ENCODE measurements at places on chromosomes 1 and 21.

- DNase-seq, result no peak
These were observed 622.3 kb upstream of the PLXNA2 start for GRCh38 chr1:208866386-208866955.

DNA sequence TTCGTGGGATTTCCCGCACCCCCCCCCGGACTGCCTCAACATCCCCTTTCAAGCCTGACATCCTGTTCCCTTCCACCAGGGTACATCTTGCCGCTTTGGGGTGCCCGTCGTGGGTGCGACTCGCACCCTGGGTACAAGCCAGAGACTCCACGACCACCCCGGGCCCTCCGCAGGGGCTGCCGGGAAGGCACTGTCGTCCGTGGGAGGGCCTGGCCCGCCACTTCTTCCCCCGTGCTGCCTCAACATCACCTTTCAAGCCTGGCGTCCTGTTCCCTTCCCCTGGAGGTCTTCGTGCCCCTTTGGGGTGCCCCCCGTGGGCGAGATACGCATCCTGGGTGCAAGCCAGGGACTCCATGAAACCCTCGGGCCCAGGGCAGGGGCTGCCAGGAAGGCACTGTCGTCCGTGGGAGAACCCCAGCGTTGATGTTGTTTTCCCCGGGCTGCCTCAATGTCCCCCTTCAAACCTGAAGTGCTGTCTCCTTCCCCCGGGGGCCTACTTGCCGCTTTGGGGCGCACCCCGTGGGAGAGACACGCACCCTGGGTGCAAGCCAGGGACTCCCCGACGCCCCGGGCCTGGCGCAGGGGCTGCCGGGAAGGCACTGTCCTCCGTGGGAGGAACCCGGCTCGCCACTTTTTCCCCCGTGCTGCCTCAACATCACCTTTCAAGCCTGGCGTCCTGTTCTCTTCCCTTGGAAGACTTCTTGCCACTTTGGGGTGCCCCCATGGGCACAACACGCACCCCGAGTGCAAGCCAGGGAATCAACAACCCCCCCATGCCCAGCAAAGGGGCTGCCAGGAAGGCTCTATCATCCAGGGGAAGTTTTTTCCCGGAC is 138.6 kb downstream of the LIPI start:
- DNase-seq, result no peak

GRCh38 chr1:232209357-232209756 is 420.6 kb downstream of the SIPA1L2 start:
- DNase-seq, result no peak

DNA sequence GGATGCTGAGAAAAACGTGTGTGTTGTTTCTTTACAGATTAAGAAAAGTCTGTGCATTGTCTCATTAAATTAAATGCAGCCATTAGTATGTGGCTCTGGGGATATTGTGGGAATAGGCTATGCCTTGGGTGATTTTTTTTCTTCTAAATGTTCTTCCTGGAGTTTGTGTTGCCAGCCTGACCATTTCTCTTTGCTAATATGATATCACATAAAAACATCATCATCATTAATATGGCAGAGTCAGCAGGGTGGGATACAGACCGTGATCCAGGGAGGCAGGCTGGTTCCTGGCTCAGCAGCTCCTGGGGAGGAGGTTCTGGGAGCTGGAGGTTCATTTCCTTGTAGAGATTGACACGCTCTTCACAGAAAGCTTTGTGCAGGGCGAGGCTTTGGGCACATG is 60.7 kb upstream of the SELENON start:
- DNase-seq, result no peak

- DNase-seq, result no peak
These were observed 405.1 kb upstream of the ADAMTS5 start for GRCh38 chr21:27371975-27372331.

GRCh38 chr1:215963040-215963439 is 395.9 kb downstream of the KCTD3 start:
- DNase-seq, result no peak

GRCh38 chr1:27634177-27634984 is 604 bp downstream of the FGR start:
- DNase-seq, result no peak

- no peak for DNase-seq
These were observed 25.1 kb downstream of the IGFN1 start for GRCh38 chr1:201215531-201216357.

- DNase-seq, result no peak
These were observed 779 bp downstream of the BEND5 start for GRCh38 chr1:48775831-48776392.

DNA sequence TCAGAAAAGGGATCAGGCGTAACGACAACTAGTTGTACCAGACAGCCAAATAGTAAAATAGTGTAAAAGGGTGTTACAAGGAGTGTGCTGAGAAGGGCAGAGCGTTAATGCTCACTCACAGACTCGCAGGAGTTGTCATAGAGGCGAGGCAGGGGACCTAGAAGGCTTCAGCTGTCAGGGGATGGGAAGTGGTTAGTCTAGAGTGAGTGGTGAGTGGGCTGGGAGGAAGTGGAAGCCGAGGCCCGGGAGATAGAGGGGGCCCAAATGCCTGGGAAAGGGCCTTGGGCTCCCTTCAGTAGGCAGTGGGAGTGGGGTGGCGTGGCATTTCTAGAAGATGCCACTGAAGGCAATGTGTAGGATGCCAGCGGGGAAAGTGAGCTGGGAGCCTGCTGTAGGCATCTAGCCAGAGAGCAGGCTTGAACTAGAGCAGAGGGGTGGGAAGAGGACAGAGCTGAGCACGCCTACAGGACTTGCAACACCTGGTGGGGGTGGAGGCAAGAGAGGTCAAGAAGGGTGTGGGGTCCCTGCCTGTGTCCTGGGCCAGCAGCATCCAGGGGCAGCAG is 10.3 kb downstream of the SLC6A17 start:
- no peak for DNase-seq

DNA sequence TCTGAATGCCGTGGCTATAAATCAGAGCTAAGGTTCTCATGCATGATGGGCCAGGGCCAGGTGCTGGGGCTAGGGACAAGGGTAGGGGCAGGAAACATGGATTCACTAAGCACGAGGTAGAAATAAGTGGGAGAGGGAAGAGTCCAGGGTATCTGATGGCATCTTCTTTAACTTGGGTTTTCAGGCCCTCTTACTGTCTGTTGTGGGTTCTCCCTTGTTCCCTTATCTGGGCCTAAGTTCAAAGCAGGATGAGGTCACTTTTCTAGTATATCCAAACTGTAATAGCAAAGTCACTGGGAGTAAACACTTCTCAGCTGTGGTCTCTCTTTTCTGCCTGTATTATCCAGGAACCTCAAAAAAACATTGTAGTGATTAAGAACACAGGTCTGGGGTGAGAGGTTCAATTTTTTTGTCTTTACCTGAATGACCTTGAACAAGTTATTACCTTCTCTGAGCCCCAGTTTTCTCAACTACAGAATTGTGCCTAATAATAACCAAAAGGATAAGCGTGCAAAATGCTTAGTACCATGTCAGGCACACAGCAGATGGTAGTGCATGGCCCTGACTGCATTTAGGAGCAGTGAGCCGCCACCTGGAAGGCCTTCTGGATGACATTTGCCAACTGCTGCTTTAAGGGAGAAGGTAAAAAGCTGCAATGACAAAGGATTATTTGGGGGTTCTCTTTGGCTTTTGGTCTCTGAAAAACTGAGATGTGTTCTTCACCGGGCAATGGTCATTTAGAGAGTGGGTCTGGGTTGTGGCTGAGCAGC is 53.6 kb upstream of the A3GALT2 start:
- DNase-seq, result no peak

DNA sequence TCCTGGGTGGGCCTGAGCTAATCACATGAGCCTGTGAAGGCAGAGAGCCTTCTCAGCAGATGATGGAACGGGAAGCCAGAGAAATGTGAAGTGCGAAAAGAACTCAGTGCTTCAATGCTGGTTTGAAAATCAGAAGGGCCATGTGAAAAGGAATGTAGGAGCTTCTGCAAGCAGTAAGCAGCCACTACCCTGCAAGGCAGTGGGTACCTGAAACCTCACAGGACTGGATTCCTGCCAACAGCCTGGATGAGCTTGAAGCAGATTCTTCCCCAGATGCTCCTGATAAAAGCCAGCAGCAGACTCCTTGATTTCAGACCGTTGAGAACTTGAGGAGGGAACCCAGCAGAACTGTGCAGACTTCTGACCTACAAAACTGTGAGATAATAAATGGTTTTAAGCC is 158.6 kb downstream of the SYT2 start:
- DNase-seq, result no peak

- DNase-seq, result no peak
These were observed 39.0 kb downstream of the DPT start for GRCh38 chr1:168689726-168690602.

DNA sequence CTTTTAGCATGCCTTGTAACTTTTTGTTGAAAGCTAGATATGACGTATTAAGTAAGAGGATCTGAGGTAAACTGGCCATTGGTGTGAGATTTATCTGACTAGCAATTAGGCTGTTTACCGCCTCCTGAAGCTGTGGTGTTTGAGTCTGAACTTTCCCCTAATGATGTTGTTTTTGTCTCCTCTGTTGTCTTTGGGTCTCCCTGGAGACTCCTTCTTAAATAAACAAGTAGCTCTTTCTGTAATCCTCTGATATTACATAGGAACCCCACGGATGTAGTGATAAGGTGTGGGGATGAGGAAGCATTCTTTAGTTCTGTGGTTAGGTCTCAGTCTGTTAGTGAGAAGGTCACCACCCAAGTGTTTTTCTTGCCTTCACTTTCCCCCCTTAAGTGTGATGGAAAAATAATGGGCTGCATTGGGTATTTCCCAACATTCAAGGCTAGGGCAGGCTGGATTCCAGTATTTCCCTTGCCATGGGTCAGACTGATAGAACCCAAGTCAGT is 33.0 kb downstream of the PRSS38 start:
- no peak for DNase-seq

- no peak for DNase-seq
These were observed 27.8 kb downstream of the OSBPL9 start for GRCh38 chr1:51644533-51645197.

DNA sequence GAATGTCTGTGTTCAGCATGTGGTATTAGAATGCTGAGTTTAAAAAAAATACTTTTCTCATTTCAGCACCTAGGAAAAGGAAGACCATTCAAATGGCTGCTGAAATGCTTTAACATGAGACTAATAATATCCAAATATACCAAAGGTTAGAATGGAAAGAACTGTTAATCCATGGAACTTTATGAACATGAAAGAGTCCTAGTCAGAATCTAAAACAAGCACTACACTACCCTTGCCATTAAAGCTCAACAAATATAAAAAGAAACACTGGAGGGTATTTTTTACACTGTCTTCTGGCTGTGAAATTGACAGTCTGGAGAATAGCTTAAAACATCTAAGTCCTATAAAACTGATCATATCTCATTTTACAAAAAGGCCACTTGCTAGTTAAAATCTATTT is 112.9 kb upstream of the HP1BP3 start:
- no peak for DNase-seq

GRCh38 chr1:224867715-224868114 is 61.8 kb upstream of the DNAH14 start:
- DNase-seq, result no peak

GRCh38 chr21:31299291-31300147 is 44.5 kb downstream of the TIAM1 start:
- DNase-seq, result no peak

DNA sequence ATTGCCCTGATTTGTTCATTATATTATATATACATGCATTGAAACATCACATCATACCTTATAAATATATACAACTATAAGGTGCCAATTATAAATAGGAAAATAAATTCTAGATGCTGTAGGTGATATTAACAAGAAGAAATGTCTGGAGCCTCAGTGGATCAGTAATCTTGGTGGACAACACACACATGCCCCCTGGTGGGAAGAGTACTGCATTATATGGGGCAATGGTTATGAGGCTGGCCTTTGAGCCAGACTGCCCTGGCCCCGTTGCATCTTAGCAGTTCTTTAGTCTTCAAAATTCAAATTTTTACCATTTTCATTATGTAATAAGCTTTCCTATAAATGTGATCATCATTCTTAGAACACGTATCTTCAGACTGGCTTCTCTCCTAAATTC is 335.0 kb upstream of the GREM2 start:
- no peak for DNase-seq

- no peak for DNase-seq
These were observed 27.2 kb upstream of the SHISA4 start for GRCh38 chr1:201861448-201861847.

DNA sequence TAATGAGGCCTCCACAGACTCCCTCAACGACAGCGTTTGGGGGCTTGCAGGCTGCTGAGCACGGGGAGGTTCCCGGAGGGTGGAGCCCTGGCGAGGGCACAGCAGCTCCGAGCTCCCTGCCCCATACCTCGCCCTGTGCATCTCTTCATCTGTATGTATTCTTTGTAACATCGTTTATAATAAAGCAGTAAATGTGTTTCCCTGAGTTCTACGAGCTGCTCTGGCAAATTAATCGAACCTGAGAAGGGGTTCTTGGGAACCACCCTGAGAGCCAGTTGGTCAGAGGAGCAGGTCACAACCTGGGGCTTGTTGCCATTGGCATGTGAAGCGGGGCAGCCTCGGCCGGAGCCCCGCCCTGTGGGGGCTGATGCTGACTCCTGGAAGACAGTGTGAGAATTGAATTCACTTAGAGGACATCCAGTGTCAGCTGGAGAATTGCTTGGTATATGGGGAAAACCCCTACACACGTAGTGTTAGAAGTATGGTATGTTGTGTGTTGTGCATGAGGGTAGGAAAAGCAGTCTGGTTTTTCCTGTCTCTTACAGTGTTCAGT is 11.5 kb downstream of the SLC37A1 start:
- no peak for DNase-seq

DNA sequence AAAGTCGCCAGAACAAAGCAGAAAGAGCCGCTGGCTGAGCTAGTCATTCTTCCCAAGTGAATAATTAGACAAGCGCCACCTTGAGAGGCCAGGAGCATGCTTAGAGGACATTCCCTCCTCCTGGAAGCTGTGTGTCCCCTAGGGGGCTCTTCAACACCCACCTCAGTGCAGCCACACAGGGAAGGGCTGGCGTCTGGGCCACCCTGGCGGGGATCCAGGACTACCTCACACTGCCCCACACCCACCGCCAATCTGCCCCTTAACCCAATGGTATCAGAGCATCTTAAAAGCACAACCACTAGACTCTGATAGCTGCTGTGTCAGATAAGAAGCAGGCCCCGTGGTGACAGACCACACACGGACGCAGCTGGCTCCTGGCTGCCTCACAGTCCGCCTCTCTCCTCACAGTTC is 24.9 kb downstream of the SETD4 start:
- DNase-seq, result no peak

GRCh38 chr1:248733566-248733965 is 22.0 kb downstream of the LYPD8 start:
- DNase-seq, result no peak

DNA sequence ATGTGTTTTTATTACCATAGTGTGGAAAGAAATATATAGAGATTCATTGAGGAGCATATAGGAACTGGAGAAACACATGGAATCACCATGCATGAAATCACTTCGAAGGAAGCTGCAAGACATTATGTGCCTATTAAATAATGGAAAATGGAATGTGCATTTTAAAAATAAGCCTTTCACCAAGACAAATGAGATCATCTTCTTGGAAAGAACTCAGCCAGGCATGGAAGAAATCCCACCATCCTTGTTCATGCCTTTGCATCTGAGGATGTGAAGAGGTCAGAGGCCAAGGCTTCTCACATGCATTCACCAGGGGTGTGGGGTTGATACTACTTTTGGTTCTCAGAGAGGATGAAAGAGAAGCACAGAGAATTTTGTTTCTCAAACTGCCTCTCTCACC is 50.0 kb downstream of the C1orf198 start:
- no peak for DNase-seq
